NCI-H1694 treated with DMSO at 0.1 percent for 48 hours (cell line): ENCODE measurements at places on chromosomes 4 and X.

GRCh38 chrX:75746891-75747639 is 38.0 kb downstream of the MAGEE2 start:
- no peak for DNase-seq

- DNase-seq = no peak
These were observed 17.4 kb downstream of the TMEM175 start for GRCh38 chr4:949656-950055.

- DNase-seq = no peak
These were observed 102.8 kb downstream of the KDM6A start for GRCh38 chrX:44975666-44976263.

- no peak for DNase-seq
These were observed 194.4 kb downstream of the COX18 start for GRCh38 chr4:72875138-72875537.

- DNase-seq = no peak
These were observed 318.0 kb upstream of the HS3ST1 start for GRCh38 chr4:11746734-11747133.

DNA sequence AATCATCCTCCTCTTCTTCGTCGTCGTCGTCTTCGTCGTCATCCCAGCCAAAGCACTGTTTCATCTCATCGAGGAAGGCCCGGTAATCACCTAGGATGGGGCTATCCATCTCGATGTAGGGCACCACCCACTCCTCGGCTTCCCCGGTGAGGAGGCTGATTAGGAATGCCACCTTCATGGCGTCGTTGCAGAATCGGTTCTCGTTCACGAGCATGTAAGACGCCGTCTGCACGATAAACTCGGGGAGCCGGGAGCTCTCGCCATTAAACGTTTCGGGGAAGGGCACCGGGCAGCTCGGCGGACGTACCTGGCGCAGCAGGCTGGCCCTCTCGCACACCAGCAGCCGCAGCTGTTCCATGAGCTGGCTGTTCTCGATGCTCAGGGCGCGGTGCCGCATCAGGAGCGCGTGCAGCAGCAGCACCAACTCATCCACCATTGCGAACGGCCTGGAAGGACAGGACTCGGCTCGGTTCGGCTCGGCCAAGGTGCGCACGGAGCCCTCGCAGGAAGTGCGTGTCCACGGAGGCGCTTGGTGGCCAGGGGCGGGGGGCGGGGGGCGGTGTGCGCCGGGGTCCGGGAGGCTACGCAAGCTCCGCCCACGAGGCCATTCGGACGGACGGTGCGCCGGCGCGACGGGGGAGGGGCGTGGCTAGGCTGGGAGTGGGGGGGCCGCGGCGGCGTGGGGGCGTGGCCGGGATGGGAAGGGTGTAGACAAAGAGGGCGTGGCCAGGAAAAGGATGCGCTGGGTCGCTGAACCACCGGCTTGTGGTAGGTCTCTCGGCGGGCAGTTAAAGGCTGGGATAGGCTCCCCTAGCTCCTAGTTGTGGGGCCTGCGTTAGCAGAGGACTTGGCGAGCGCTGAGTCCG is at the start of gene LDOC1:
Gene LDOC1 (minus strand): TSS at position 544 of the 866 bp plus-strand sequence. CDS start 108 bp downstream, at position 436.
- DNase-seq = no peak

GRCh38 chrX:42803320-42803719 is 25.4 kb upstream of the PPP1R2C start:
- no peak for DNase-seq

GRCh38 chr4:60326735-60327134 is 873.4 kb upstream of the ADGRL3 start:
- no peak for DNase-seq

GRCh38 chr4:3802571-3803474 is 36.6 kb downstream of the ADRA2C start:
- DNase-seq = no peak

DNA sequence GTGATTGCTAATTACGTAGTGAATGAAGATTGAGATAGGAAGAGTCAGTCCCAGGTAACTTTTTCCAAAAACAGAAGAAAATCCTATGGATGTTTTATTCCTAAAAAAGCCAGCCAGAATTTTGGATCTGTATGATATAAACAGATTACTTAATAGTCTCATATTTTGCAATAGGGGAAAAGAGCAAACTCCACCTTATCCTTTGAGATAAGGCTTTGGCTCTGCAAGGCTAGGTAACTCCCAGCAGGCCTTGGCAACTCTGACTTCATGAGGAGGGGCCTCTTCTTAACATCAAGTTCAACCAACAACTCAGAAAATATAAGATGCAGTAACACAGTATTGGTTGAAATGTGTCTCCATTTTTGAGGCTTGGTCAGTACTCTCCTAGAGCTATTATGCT is 98.7 kb upstream of the SLC4A4 start:
- no peak for DNase-seq
